ENCODE measurements at places on chromosomes 7 and 10. TPM values are rescaled to one million over a fixed set of nuclear protein-coding genes. Genes with fewer than 3 reads are reported as not detected.

Gene FXYD4
- total RNA-seq: not detected

Gene MCMBP
- total RNA-seq: 34.7 TPM

Gene AGR3
- total RNA-seq: not detected

Gene ACTR3C
- 10.8 TPM for total RNA-seq

Gene NSUN5
- total RNA-seq: 51.6 TPM

Gene AMZ1
- total RNA-seq: 0.75 TPM

GRCh38 chr10:35213699-35214098 lies 87.1 kb downstream of the CREM start:
- no peak for DNase-seq

DNA sequence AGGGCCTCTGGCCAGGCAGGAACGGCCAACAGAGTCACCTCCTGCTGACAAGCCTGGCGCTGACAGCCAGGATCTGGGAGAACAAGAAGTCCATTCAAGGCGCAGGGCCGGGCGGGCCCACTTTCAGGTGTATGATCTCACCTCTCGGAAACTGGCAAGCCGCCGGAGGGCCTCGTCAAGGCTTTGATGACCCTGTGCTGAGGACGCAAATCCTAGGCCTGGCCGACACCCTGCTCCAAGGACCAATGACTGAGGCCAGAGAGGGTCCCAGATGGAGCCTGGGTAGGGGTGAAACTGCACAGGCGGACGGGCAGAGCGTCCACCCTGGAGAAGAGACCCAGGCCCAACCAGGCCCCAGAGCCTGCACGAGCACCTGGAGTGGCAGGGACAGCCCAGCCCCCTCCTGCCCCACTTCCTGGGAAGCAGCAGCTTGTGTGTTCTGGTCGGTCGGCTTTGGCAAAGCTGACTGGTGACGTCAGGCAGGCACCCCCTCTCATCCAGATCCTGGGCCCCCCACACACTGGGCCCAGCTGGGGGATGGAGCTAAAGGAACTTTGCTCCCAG lies 30.6 kb downstream of the MYL10 start:
- no peak for DNase-seq

- no peak for DNase-seq
Observed at GRCh38 chr7:23264916-23265458, 18.4 kb downstream of the GPNMB start.

DNA sequence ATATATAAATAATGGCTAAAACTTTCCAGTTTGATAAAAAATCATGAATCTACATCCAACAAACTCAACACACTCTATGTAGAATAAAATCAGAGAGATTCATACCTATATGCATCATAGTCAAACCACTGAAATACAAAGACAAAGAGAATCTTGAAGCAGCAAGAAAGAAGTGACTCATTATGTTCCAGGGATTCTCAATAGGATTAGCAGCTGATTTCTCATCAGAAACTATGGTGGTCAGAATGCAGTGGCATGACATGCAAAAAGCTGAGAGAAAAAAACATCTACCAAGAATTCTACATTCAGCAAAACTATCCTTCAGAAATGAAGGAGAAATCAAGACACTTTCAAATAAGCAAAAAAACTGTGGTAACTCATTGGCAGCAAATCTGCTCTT lies 187.4 kb downstream of the RNLS start:
- DNase-seq: no peak

DNA sequence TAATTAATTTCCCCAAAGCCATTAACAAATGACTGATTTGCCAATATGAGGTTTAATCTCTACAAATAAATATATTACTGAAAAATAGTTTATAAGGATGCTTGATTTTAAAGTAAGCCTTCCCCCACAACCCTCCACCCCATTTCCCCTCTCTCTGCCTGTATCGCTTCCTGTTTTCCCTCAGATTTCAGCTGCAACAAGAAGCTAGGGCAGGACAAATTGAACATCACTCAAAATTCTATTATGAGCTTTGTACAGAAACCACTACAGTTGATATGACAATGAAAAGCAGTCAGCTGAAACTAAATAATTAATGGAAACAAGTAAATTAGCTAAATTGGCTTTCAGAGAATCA lies 109.0 kb upstream of the SP4 start:
- DNase-seq: no peak

DNA sequence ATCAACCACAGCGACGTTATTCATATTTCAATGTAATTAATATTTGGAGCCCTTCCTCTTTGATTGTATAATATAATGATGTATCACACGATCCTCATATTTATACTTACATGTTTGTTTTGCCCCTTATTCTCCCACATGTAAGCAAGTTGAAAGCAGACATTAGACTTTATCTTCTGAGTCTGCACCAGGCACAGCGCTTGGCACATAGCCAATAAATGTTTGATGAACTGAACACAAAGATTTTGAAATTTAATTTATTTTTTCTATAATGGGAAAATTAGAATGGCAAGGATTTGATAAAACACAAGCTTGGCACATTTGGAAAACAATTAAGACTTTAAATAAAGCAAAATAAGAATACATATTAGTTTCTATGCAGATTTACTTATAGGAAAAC lies 31.6 kb downstream of the ZFAND4 start:
- DNase-seq: no peak

- DNase-seq: peak; percentile 60
Observed at GRCh38 chr7:47792521-47793121, 155.6 kb downstream of the PKD1L1 start.

DNA sequence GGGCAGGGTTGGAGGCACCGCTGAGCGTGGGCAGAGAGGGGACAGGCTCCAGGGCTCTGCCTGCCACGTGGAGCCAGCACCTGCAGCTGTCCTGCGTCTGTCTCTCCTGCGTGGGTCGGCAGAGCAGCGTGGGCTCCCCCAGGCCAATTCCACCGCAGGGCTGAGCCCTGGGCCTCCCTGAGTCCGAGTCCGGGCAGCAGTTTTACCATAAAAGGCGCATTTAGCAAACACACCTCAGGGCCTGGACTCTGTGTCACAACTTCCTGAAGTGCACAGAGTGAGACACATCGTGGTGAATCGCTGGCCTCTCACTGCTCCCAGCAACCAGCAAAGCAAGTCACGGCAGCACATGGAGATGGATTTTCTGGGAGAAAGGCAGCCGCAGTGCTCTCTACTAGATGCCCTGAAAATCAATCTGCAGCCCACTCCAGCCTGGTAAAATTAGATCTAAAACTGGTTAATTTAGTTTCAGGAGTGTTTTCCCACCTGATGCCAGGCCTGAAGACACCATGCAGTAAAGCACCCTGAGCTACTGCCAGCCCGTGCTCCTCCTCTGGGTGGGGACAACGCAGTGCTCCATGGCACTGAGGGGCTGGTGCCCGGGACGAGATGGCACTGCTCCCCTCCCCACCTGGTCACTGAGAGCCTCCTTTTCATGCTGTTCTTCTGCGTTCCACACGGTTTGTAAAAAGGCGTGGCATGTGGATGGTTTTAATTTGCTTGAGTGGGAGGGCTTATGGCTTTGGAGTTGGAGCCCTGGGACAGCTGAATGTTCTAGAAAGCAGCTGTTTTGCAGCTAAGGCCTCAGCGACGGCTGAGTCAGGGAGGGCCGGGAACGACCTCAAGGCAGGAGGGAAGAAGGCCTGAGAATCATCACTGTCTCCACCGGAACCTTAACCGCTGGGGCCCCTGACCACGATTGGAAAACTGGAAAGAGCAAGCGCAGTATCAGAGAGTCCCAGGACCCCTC lies 336.9 kb downstream of the ADARB2 start:
- DNase-seq: no peak

GRCh38 chr10:58373442-58373827 lies 11.8 kb upstream of the TFAM start:
- DNase-seq: peak; percentile 89

DNA sequence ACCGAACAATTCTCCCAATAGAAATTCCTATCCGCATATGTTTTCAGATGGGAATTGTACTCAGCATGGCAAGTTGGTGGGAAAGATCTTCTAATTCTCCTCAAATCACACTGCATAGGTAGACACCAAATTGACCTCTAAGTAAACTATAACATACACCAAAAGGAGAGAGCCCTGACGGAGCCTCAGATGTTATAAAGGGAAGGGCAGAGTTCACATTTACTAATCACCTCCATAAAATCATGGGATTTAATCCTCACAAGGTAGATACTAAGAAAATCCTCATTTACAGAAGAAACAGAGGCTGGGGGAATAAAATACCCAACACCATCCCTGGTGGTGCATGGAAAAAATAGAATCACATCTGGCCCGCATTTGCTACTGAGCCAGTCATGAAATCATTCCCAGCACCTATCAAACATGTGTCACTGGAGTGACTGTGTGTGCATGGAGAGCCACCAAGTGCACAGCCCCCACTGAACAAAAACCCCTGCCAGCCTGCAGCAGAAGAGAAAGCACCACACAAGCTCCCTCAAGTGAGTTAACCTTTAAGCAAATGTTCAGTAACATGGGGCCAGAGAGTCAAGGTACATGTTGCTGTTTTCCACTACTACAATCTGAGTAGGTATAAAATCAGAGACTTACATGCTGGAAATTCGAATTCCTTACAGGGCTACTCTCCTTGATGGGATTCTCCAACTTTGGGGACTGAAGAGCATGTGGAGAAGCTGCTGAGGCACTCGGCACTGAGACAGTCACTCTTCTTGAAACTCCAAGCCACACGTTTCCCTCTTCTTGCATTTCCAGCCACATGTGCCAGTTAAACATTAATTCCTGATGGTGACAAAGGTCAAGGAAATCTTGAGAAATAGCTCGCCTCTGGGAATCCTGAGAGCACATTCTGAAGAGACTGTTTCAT lies at the start of gene DDC:
DDC (minus strand) TSS at position 766 of the 919 bp plus-strand sequence. CDS start 21,320 bp downstream, outside the sequence.
- no peak for DNase-seq

DNA sequence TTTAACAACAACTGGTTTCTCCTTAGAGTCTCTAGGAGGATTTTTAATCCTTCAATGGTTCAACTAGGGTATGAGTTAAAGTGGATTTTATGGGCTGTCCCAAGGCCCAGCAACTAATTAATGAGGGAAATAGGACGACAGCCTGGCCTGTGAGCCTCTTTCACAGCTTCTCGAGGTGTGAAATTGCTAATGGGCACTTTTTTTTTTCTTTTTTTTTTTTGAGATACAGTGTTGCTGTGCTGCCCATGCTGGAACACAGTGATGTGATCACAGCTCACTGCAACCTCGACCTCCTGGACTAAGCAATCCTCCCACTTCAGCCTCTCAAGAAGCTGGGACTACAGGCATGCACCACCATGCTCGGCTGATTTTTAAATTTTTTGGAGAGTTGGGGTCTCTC lies 87.0 kb downstream of the MARCHF5 start:
- no peak for DNase-seq

DNA sequence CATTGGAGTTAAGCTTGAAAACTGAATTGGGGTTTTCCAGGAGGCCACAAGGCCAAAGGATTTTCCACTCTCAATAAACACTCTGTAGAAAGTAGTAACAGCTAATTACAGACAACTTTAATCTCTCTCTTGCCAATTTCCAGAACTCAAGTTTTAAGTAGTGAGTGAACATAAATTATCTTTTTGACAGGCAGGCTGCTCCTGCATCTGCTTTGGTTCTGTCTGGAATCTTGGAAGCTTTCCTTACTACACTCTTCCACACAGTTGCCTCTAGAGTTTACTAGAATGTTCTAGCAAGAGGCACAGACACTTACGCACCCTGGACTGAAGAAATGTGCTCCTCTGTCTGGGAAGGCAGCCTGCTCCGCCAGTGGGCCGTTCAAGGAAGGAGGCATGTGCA lies 90.5 kb upstream of the WAC start:
- DNase-seq: no peak

- peak; percentile 55 for DNase-seq
Observed at GRCh38 chr10:4058514-4059029, 273.6 kb upstream of the KLF6 start.

DNA sequence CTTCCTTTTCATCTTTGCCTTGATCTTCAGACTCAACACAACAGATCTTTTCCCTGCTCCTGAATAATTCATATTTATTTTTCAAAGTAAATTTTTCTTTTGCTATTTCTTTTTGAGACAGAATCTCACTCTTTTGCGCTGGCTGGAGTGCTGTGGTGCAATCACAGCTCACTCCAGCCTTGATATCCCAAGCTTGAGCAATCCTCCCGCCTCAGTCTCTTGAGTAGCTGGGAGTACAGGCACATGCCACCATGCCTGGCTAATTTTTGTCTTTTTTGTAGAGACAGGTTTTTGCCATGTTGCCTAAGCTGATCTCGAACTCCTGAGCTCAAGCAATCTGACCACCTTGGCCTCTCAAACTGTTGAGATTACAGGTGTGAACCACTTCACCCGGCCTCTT lies 9.2 kb downstream of the RTKN2 start:
- DNase-seq: no peak

- DNase-seq: no peak
Observed at GRCh38 chr7:110835849-110836248, 255.1 kb upstream of the LRRN3 start.

GRCh38 chr10:50407076-50407801 lies 155.9 kb upstream of the ASAH2 start:
- DNase-seq: peak; percentile 94

GRCh38 chr10:132938472-132939339 lies 3.7 kb downstream of the CFAP46 start:
- DNase-seq: peak; percentile 41

- no peak for DNase-seq
Observed at GRCh38 chr7:70000737-70001348, 402.6 kb downstream of the AUTS2 start.

DNA sequence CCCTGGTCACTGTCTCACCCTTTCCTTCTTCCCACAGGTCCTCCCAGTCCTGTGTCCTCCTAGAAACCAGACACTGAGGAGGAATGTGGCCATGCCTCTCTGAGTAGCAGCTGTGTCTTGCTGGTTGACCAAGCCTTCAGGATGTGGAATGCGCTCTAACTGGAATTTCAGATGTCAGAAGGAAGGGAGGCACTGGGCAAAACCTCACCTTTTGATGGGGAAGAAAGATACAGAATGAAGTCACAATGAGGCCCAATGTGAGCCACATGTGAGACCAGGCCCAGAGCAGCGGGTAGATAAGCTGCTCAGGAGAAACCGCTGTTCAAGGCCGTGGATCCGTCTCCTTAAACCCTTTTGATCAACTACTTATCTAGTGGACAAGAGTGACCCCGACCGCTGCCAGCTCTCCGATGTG lies 54.8 kb upstream of the ECHDC3 start:
- DNase-seq: peak; percentile 83

- no peak for DNase-seq
Observed at GRCh38 chr7:157431951-157432540, 95.2 kb downstream of the DNAJB6 start.

GRCh38 chr10:63614371-63614891 lies 93.2 kb downstream of the REEP3 start:
- no peak for DNase-seq

DNA sequence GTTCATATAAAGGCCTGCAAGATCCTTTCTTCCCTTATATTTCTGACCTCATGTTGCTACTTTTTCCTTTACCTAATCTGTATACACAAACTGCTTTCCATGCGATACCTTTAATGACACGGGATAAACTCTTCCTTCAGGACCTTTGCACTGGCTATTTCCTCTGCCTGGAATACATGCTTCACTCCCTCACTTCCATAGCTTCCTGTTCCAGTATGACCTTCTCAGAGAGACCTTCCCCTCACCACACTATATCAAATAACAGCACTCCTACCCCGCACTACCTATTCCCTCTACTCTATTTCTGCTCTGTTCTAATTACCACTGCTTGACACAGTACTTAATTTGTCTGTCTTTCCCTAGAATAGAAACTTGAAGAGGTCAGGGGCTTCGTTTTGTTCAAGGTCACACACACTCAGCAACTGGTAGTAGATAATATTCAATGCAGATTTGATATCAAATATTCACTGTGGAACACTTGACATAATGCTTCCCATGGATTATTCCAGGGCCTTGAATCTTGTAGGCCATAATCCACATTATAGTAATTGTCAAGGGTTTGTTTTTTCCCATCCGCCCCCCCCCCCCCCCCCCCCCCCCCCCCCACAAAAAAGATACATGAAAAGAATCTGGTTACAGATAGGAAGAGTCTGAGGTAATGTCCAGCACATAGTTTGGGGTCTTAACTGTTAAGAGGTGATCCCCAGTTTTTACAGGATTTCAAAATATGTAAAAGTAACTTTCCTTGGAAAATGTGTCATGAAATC lies 11.1 kb downstream of the SYPL1 start:
- DNase-seq: no peak

All from PC-3 (cell line).